ENCODE measurements at places on chromosomes 12 and 14.

GRCh38 chr14:53871951-53872350 is 84.7 kb downstream of the BMP4 start:
- no peak for DNase-seq

DNA sequence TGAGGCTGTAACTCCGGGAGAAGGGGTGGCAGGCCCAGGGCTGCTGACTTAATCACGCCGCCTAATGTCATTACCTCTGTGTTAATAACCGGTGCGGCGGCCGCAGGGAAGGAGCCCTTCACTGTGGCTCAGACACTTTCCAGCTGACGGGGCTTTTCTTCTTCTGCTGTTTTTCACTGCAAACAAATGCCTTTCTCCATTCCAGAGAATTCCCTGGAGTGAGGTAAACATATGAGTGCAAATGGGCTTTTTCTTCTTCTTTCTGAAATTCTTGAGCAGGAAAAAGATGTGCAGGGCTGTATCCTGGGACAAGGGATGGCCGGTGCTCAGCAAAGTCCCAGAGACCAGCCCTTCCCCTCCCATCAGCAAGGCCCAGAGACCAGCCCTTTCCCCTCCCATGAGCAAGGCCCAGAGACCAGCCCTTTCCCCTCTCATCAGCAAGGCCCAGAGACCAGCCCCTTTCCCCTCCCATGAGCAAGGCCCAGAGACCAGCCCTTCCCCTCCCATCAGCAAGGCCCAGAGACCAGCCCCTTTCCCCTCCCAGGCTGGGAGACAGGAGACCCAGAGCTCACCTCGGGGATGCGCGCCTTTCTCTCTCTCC is 33.4 kb upstream of the FAM181A start:
- no peak for DNase-seq

- no peak for DNase-seq
These were observed 118.8 kb downstream of the TSPAN9 start for GRCh38 chr12:3195859-3196483.

GRCh38 chr12:1277905-1278304 is 286.9 kb downstream of the ERC1 start:
- DNase-seq: no peak

- peak; percentile 53 for DNase-seq
These were observed 56.8 kb downstream of the LRFN5 start for GRCh38 chr14:41663473-41663850.

DNA sequence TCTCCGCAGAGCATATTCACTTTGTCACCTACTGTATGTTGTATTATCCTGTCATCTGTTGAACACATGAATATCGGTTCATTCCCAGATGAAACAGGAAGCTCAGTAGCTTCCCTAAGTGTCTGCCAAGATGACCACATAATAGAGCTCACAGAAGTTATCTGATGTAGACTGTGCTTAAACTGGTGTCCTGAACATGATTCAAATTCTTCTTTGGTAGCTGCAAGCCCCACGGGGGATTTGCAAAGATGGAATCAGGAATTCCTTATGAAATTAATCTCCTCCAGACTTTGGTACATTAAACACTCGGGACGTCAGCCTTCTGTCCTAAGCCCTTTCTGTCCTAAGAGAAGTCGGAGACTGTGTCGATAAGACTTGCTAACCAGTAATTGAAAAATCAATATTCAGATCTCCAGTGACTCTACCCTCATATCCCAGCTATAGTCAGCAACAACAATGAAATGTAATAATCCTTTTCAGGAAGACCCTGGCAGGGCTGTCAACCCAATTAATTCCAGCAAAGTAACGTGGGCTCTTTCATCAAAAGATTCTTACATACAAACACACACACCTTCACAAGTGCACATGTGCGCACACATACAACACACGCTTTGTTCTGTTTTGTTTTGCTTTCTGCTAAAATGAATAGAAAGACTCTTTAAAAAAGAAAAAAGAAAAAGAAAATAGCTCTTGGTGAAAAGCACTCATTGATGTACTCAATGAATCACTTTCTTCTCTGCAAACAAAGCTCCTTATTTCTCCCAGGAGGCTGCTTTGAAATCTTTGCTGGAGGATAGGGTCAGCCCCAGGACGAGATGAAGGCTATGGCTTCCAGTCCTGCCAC is 127.2 kb downstream of the RIMBP2 start:
- DNase-seq: no peak

GRCh38 chr12:106227641-106228319 is 20.0 kb downstream of the CKAP4 start:
- no peak for DNase-seq

- DNase-seq: no peak
These were observed 21.1 kb upstream of the CERS5 start for GRCh38 chr12:50188241-50188781.

DNA sequence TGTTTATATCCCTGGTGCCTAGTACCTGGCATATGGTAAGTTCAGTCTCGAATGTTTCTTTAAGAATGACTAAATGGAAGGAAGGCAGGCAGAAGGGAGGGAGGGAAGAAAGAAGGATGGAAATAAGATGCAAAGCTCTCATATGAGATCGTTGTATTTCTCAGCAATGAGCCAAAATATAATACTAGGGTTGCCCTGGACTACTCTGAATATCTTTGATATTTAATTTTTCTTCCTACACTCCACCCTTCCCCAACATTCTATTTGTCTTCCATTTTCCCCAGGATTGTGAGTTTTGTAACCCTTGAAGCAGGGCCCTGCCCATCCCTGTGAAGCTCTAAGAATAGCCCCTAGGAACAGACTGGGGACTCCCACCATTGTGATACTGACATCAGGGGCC is 43.9 kb downstream of the GUCY2C start:
- no peak for DNase-seq

GRCh38 chr14:60195179-60195810 is 30.1 kb upstream of the DHRS7 start:
- no peak for DNase-seq

DNA sequence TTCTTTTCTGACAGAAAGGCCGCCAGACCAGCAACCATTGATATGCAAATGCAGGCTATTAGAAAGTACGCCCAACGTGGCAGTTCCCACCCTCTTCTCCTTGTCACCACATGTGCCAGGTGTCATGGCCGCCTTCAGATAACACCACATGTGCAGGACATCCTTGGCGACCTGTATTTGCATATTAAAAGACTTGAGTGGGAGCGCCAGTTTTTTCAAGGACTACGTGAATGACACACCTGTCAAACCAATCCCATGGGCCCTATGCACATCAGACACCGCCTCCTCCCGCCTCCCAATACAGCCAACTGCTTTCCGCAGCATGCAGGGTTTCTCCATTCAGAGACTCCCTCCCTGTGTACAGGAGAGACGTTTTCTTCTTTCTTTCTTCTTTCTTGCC is 318.6 kb upstream of the FAR2 start:
- DNase-seq: no peak
